ENCODE measurements at places on chromosomes 11 and 22.

- DNase-seq = no peak
Observed at GRCh38 chr11:60169264-60169915, 13.5 kb downstream of the MS4A6A start.

GRCh38 chr22:43419371-43420080, 7.7 kb downstream of the MPPED1 start:
- no peak for DNase-seq

- DNase-seq = no peak
Observed at GRCh38 chr22:45397806-45398205, 15.6 kb downstream of the SMC1B start.

DNA sequence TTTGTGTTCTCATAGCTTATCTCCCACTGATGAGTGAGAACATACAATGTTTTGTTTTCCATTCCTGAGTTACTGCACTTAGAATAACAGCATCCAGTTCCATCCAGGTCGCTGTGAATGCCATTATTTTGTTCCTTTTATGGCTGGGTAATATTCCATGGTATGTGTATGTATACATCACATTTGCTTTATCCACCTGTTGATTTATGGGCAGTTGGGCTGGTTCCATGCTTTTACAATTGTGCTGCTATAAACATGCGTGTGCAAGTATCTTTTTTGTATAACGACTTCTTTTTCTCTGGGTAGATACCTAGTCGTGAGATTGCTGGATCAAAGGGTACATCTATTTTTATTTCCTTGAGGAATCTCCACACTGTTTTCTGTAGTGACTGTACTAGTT, 74.8 kb downstream of the ZNF280B start:
- no peak for DNase-seq
